Hindlimb muscle (tissue), 1 donor: ENCODE measurements at places on chromosomes 3 and 15.

DNA sequence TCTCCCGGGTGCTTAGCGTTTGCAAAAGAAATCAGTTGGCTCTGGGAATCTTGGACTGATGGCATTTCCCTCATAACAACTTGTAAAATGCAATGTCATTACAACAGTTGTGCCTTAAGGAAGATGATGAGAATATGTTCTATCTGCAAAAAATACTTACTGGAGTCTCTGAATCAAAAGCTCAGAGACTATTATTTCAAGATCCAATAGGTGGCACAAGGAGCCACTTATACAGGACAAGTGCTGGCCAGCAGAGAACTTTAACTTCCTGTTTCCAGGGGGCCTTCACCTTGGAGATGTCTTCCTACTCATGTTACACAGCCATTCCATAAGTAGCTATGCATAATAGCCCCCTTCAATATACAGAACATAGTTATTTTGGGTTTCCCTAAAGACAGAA lies 8.9 kb upstream of the RPS27L start:
- no peak for DNase-seq

DNA sequence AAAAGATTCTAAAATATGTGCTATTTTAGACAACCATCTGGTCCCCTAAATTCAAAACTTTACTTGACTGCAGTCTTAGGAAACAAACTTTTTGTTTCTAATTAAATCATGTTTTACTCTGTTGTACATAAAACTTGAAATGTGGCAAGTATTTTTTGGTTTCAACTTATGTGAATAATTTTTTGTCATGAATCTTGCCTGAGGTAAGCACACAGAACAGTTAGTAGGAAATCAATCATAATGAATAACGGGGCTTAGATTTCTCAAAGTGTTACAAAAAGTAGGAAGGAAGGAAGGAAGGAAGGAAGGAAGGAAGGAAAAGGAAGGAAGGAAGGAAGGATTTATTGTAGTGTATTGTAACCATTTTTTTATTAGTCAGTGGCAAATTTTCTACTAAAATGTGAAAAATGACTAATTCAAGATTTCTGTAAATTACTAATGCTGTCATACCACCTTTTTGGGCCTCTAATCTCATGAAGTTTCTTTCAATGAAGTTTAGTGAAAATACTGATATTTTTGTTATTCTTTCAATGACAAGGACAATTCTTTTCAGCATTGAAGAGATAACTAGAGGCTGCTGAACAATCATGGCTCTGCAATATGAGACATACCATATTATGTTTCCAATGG lies 1689.2 kb downstream of the OTOL1 start:
- no peak for DNase-seq

GRCh38 chr3:136146981-136147729 lies 49.0 kb downstream of the MSL2 start:
- DNase-seq: no peak

- DNase-seq: no peak
Observed at GRCh38 chr3:177789500-177789899, 592.2 kb upstream of the TBL1XR1 start.

- DNase-seq: peak; percentile 32
Observed at GRCh38 chr3:72338942-72339669, 509.1 kb downstream of the SHQ1 start.

DNA sequence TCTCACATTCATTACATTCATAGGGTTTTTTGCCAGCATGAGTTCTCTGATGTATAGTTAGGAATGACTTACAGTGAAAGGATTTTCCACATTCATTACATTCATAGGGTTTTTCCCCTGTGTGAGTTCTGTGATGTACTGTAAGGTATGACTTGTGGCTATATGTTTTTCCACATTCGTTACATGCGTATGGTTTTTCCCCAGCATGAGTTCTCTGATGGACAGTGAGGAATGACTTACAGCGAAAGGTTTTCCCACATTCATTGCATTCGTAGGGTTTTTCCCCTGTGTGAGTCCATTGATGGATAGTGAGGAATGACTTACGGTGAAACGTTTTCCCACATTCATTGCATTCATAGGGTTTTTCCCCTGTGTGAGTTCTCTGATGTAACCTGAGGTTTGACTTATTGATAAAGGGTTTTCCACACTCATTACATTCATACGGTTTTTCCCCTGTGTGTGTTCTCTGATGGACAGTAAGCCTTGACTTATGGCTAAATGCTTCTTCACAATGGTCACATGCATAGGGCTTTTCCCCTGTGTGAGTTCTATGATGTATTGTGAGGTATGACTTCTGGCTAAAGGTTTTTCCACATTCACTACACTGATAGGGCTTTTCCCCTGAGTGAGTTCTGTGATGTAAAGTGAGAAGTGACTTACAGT lies 47.4 kb downstream of the ZNF717 start:
- DNase-seq: no peak
